ENCODE measurements at places on chromosomes 3 and 15.

- DNase-seq: no peak
Observed at GRCh38 chr15:92128788-92129187, 264.9 kb upstream of the ST8SIA2 start.

DNA sequence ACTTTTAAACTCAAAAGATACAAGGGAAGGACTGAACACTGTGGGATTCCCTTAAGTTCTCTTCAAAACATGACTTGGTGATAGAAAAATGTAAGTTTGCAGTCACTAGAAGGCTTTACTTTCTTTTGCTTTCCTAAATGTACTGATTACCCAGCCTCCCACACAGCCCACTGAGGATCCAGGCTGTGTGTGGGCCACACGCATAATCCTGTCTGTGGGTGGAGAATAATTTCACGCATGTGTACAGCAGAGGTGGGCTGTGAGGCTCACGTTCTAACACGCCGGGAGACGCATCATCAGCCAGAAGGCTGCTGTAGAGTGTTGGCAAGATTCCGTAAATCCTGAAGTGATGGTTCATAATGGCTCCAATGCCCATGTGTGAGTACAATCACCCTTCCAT is 165.5 kb downstream of the CLSTN2 start:
- no peak for DNase-seq

- no peak for DNase-seq
Observed at GRCh38 chr3:26452363-26452762, 170.2 kb upstream of the LRRC3B start.

GRCh38 chr15:69849232-69849610 is 248.5 kb downstream of the TLE3 start:
- DNase-seq: no peak

GRCh38 chr15:48928877-48929538 is 34.7 kb downstream of the SHC4 start:
- no peak for DNase-seq

DNA sequence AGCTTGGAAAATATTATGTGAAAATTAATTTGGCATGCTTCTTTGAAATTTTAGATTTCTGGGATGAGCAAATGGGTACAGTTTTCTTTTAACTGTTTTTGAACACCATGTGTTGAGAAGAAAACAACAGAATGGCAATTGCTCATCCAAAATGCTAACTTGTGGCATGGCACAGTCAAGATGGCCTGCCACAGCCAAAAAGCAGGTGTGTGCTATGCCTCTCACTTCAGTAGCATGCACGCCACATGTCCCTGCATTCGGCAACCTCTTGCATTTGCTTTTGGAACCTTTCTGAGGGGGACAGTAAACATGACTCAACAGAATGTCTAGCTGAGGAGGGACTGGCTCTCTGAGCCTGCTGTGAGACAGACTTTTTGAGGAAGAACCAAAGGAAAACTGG is 138.5 kb downstream of the TIGIT start:
- no peak for DNase-seq

DNA sequence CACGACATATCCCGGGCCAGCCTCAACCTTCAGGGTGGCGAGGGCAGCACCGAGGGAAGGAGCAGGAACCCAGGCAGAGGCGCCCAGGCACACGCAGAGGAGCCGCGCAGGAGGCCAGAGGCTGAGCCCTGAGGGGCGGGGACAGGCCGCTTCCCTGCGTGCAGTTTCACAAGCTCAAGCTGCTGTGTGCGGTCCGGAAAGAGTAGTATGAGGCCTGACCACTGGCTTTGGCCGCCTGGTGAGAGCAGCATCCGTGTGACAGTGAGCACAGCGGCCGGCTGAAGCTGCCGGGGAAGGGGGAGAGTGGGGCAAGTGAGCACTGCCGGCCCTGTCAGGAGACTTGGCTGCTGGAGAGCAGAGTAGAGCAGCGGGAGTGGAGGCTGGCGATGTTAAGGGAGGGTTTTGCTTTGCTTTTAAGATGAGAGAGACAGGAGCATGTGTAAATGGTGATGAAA is 8.7 kb downstream of the ZDHHC19 start:
- DNase-seq: no peak

DNA sequence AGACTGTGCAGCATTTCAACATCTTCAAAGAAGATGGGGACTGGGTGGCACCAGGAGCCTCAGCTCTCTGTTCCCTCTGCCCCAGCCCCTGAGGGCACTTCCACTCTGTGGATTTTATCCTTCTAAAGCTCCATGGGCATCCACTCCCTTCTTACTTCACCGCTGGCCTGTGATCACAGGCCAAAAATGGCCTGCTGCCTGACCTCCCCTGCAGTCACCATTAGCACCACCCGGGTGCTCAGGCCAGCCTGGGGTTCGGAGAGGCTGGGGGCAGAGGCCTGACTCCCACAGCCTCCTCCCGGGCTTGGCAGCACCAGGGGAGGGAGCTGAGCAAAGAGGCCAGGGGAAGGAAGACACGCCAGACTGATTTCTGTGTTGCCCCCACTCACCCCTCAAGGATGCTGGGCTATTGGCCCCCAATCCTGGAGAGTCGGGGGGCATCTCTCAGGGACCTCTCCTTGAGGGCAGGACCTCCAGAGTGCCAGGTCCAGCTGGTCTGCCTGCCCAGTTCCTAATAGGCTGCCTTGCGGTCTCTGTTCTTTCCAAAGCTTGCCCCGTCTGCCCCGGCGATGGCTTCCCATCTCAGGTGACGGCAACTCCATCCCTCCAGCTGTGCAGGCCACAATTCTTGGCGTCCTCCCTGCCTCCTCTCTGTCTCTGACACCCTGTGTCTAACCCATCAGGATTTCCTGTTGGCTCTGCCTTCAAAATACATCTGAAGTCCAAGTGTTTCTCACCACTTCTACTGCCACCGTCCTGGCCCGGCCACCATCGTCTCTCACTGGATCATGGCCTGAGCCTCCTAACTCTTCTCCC is 67.1 kb downstream of the EXOG start:
- DNase-seq: no peak

DNA sequence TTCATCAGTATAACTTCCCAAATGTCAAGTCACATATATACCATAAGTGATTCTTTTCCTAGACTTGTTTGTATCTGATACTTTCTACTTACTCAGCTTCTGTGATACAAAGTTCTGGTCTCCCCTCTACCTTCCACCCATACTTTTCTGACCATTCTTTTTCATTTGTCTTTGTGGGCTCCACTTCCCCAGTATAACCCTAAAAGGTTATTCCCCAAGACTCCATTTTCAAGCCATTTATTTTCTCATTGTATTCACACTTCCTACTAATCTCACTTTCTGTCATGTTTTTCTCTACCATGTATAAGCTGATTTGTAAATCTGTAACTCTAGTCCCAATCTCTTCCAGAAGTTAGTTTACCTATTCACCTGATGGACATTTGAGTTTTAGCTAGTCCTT is 34.0 kb downstream of the IQCB1 start:
- DNase-seq: no peak

DNA sequence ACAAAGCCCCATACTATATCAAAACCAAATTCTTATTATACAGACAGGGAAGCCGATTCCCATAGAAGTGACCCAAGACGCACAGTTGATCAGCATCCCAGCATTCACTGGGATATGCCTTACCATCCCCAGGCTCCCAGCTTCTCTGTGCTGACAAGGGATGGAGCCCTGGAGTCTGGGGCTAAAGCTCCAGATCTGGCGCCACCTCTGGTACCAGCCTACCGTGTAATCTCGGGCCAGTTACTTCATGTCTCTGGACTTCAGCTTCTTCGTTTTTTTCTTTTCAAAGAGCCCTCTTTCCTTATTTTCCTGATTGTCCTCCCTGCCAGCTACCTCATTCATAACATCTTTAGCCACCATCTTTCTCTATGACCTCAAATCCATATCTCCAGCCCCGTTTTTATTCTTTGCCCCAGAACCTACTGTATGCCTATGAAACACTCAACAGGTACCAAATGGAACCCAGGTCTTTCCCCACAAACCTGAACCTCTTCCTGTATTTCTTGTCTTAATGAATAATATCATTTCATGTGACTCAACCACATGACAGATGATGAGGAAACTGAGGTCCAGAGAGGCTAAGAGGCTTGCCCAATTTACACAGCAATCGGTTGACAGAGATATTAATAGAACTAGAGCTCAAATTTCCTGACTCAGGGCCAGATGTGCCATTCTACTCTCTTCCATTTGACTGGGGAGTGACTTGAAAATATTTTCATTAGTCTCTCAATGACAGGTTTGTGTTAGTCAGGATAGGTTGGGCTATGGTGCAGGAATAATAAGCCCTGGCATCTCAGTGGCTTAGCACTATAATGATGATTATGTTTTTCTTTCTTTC is 85.4 kb upstream of the TLE3 start:
- DNase-seq: no peak

GRCh38 chr15:34520566-34520965 is 62.9 kb downstream of the GOLGA8B start:
- no peak for DNase-seq

GRCh38 chr3:72299321-72299802 is 514.4 kb upstream of the PROK2 start:
- no peak for DNase-seq

GRCh38 chr3:72338082-72338941 is 509.9 kb downstream of the SHQ1 start:
- DNase-seq: no peak

GRCh38 chr15:52261026-52261425 is 34.6 kb downstream of the MYO5C start:
- no peak for DNase-seq

GRCh38 chr15:99538261-99538660 is 27.5 kb upstream of the MEF2A start:
- DNase-seq: no peak

DNA sequence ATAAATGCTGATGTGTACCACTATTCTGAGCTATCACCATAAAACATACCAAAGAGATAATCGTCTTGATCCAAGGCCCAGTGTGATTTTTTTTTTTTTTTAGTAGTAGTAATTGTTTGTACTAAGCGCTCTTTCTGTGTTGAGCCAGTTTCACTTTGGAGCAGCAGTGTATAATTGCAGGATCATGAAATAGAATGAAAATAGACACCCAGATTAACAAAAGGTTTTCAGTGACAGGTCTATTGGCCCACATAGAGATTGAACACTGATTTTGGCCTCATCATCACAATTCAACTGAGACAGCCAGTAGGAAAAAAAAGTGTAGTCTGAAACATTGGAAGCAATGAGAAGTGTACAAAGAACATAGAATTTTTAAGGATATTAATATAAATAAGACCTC is 749.8 kb downstream of the NAALADL2 start:
- DNase-seq: no peak

DNA sequence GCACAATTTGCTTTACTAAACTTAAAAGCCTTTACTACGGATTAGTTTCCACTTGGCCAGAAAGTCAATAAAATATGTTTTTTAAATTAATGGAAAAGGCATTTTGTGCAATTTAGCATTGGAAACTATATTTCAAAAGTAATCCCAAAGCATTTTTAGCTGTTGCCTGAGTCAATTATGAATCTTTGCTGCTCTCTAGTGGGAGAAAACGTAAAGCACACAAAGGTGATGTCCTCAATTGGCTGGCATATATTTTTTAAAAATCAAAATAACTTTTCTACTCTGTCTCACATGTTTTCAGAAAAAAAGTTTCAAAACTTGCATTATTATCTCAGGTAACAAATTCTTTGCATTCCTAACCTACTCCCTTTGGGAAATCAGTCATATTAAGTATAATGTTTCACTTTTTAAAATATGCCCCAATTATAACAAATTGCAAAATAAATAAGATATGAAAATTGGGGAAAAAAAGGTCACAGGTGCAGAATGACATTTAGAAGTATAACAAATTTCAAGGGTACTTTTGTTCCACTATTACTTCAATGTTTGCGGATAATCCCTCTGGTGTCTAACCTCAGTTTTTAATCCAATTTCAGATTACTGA is 47.2 kb upstream of the TEX55 start:
- DNase-seq: peak; percentile 72

- DNase-seq: no peak
Observed at GRCh38 chr3:40267937-40268724, 41.4 kb upstream of the EIF1B start.

GRCh38 chr15:40032125-40032839 is 6.7 kb downstream of the SRP14 start:
- no peak for DNase-seq

All from NCI-H82 (cell line).